ENCODE measurements at places on chromosomes 6 and 20.

DNA sequence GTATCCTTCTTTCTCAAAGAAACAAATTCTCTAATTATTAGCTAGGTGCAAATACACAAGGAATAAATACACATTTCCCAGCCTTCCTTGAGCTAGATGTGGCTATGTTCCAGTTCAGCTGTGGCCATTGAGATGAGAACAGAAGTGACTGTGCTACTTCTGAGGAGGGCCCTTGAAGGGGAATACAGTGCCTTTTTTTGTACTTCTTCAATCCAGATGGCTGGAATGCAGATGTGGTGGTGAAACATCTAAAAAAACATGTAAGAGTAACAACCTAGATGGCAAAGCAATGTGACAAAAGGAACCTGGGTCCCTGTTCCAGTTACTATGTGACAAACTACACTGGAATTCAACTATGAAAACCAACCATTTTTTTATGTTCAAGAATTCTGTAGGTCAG is 115.4 kb upstream of the DST start:
- no peak for DNase-seq

- DNase-seq: no peak
These were observed 40.2 kb downstream of the INSM1 start for GRCh38 chr20:20407891-20408805.

GRCh38 chr20:3237958-3238615 is 903 bp downstream of the SLC4A11 start:
- no peak for DNase-seq

DNA sequence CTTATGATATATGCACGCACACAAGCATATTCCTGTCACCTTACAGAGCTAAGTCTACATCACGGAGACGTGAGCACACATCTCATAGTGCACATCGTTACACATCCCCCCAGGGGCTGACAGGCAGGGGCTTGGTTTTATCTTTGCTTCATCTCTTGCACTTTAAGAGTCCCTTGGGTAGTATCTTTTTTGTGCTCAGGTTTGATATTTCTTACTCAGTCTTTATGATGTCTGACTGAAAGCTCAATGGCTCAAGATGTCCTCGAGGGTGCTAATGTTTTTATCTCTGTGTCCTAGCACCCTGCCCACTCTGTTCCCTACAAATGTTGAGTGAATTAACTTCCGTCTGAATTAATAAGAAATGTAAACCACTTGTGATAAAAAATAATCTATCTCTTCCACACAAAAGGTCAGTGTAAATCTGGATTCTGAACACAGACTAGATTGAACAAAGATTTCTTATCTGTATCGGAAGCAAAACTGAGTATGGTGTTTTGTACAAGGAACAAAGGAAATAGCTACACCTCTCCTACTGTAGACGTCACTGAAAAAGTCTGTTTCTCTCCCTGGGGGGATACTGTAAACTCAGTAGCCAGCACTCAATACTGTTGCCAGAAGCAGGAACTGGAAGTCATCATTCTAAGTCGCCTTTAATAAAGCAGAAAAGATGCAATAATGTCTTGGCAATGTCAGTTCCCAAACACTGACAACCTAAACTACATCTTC is 195.1 kb downstream of the PRKN start:
- DNase-seq: no peak

DNA sequence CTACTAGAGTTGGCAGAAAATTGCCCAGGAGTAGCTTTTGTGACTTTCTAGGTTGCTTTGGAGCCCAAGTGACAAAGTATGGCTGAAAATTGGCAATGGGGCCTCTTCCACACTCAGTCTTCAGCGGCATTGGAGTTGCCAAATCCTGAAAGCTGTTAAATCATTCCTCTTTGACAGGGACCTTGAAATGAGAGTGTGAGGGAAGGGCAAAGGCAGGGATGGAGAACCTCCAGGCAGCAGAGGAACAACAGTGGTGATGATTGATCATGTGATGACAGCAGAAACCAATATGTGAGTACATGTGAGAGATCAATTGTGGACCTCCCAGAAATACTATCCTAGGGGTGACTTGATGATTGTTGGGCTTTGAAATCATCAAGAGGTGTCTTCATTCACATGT is 393.9 kb downstream of the KIF16B start:
- DNase-seq: no peak

GRCh38 chr6:36150283-36150682 is 20.0 kb downstream of the MAPK13 start:
- no peak for DNase-seq

- DNase-seq: no peak
These were observed 643.8 kb downstream of the HDGFL1 start for GRCh38 chr6:23213193-23213592.

GRCh38 chr6:51200676-51201075 is 382.0 kb downstream of the TFAP2B start:
- DNase-seq: no peak

- no peak for DNase-seq
These were observed 5.2 kb downstream of the OR11A1 start for GRCh38 chr6:29451471-29452193.

GRCh38 chr20:676315-676937 is 824 bp upstream of the SCRT2 start:
- no peak for DNase-seq

- no peak for DNase-seq
These were observed 141.2 kb upstream of the HCRTR2 start for GRCh38 chr6:55033016-55033546.

GRCh38 chr6:56370127-56370540 is 122.8 kb upstream of the COL21A1 start:
- no peak for DNase-seq

DNA sequence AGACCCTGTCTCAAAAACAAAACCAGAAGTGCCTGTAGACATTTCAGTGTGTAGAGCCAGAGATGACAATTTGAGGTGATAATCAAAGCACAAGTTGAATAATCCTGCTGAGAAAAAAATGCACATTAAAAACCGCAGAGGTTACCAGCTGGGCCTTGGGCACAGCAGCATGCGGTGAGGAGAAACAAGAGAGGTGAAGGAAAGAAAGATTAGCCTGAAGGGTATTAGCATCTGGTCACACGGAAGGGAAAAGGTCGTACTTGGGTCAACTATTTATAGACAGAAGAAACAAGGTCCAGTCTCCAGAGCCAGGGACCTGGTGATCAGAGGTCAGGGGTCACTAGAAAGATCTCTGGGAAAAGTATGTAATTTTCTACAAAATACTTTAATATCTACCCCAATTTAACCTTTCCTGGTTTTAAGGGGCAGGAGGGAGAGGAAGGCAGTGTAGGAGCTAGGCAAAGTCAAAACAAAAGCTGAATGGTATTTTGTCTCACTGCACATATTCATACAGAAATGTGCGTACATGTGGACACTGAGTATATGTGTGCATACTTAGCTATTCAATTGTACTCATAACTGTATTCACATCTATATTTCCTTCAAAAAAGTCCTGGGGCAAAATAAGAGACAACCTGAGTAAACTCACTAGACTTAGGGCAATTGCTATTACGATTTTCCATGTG is 10.1 kb downstream of the MAP7 start:
- DNase-seq: no peak

DNA sequence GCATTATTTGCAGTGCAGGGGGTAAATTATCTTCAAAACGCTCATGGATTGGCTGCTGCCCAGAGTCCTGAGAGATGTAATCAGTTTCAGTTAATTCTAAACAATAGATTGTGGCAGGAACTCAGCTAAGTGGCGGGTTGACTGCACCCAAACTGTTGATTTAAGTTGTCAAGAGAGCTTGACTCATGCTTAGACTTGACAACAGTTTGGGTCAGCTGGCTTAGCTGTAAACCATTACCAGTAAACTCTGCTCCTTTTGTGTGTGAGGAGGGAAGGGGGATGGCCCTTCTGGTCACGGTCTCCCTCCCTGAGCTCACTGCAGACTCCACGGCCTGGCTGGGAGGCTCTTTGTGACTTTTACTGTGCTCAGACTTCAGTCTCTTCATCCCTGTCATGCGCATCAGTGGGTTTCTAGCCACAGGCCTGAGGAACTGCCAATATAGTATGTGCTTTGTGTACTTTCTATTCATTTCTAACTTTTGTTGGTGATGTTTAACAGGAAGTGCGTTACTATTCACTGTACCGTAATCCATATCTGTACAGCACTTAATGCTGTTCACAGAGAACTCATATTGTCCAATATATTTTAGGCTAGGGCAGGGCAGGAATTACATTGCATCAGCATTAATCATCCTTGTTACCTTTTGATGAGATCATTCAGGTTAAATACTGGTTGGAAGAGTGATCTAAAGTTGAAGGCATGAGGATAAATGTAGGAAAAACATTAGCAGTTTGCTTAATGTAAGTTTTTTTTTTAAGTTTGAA is 488.3 kb downstream of the CDKAL1 start:
- DNase-seq: no peak

- DNase-seq: no peak
These were observed 29.5 kb upstream of the ELOVL5 start for GRCh38 chr6:53378208-53378607.

DNA sequence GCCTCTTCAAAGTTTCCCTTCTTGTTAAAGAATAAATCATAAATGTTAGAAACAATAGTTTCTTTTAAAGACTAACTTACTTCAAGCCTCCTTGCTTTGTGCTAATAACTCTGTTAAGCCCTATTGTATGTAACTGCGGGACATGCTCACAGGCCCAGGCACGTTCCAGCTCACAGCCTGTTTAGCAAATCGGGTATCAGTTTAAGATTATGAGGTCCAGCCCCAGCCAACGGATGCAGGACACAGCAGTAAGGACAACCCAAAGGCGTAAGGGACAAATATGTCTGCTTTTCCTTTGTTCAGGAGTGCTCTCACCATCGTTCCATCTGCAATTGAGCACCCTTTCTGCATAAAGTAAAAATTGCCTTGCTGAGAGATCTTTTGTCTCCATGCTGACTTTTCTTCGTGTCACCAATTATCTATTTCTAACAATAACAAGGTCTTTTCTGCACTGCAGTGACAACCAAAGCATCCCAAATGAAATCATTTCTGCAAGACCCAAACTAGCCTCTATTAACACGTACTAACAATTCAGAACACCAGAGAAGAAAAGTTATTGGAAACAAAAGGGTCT is 1.4 kb downstream of the C6orf52 start:
- DNase-seq: no peak

GRCh38 chr6:170248861-170249600 is 41.8 kb downstream of the DLL1 start:
- no peak for DNase-seq

DNA sequence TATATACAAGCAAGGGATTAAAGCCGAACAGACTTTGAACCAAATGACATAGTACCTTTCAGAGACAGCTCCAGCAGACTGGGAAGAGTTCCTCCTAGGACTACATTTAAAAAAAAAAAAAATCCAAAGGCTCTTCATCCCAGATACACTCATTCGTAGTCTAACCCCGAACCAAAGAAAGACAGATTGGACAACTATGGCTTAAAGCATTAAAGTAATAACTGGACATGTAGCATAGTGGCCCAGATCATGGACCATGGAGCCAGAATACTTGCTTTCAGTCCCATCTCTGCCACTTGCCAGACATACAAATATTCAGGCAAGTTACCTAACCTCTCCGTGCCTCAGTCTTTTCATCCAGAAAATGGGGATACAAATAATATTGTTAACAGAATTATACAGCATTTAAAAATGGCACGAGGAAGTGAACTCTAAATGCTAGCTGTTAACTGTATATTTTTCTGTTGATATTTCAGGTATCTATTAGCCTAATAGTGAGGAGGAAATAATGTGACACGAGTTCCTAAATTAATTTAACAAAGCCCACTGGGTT is 123.7 kb downstream of the HIVEP2 start:
- no peak for DNase-seq

DNA sequence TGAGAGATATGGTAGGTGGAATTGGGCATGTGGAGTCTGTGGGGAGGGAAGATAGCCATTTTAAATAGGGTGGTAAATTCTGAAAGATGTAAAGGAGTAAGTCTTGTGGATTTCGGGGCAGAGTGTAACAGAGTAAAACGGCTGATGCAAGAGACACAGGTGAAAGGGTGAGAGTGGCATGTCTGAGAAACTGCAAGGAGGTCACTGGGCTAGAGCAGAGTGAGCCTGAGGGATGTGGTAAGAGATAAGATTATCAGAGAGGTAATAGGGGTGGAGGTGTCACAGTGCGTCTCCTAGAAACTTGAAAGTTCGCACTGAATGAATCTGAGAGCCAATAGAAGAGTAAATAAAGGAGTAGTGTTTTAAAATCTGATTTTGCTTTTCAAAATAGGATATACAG is 308.1 kb downstream of the EPM2A start:
- DNase-seq: no peak

GRCh38 chr6:140909625-140910024 is 1223.1 kb upstream of the GJE1 start:
- no peak for DNase-seq

DNA sequence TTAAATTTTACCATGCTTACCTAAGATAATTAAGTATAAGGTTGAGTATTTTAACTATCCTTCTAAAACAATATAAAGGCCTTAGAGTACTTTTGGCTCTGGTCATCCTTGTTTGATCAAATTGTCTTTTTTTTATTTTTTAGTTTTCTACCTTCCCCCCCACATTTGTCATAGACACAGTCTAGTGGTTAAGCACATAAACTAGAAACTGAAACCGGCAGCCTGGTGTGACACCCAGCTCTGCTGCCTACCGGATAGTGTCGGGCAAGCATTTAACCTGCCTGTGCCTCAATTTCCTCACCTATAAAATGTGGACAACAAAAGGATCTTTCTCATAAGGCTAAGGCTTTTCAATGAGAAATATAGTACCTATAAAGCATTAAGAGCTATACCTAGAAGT is 21.6 kb upstream of the TULP4 start:
- DNase-seq: peak; percentile 14

GRCh38 chr6:161356167-161356854 is 82.5 kb upstream of the AGPAT4 start:
- DNase-seq: no peak

DNA sequence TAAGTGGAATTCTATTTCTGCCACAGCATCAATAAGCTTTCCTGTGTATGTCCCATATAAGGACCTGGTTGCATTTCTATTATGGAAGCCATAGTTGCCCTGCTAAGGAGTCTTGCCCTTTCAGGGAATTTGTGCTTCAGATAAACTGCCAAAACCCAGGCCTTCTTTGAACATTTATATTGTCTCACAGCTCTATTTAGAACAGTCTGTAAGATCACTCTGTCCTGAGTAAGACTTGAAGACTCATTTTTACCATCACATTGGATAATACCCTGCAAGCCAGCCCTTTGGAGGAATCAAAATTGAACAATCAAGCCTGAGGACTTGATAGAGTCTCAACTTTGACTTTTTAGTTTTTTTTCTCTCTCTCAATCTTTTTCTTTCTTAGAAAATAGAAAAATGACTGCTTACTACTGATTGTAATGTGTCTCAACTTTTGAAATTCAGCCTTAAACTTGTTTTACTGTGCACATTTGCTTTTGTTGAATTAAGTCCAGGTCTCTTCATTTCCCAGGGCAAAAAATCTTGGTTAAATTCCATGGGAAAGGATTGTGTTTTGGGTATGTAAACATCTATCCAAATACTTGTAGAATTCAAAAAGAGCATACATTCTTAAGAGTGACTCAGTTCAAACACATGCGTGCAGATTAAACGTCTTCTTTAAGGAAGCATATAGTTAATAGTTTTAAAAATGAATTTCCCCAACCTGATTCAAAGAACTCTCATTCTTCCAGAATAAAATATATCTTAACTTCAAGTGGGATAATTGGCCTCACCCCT is 91.2 kb downstream of the PLCB1 start:
- no peak for DNase-seq
